ENCODE measurements at places on chromosomes 3 and 15.

GRCh38 chr3:158111861-158112260, 2.0 kb downstream of the RSRC1 start:
- no peak for DNase-seq

- DNase-seq, result no peak
These were observed 22.7 kb downstream of the TRA2B start for GRCh38 chr3:185914911-185915629.

- no peak for DNase-seq
These were observed 102.0 kb upstream of the MYRIP start for GRCh38 chr3:39707314-39707909.

- no peak for DNase-seq
These were observed 72.3 kb upstream of the ST3GAL6 start for GRCh38 chr3:98690876-98691275.

DNA sequence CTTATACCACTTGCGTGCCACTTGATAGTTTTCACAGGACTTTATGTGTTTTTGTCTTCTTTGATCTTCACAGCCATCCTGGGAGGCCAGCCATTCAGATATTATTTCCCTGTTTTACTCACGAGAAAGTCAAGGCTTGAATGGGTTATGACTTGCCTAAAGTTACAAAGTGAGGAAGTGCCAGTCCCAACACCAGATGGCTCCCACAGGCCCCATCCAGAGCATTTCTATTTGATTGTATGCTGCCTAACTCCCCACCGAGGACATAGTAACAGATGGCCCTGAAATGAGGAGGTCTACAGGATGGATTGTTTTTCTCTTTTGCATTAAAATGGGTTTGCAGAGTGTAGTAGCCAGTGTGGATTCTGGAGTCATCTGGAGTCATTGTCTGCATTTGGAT, 74.5 kb downstream of the SPTSSB start:
- DNase-seq, result no peak

GRCh38 chr15:96330064-96330449, 443 bp upstream of the NR2F2 start:
- DNase-seq, result no peak

GRCh38 chr15:69093127-69093526, 67.3 kb upstream of the GLCE start:
- no peak for DNase-seq

DNA sequence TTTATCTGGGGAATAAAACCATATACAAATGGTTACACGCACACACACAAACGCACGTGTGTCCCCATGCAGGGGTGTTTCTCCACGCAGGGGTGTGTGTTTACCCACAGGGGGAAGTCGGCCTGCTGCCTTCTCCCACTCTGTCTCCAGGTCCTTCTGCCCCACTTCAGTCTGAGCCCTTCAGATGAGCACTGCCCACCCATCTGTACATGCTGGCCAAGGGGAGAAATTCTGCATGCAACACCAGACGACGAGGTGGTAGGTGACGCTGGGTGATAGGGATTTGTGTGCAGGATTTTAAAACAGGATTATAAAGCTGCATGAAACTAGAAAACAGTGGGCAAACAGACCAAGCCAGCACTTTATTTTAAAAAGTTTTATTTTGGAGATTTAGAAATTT, 122.5 kb downstream of the TJP1 start:
- no peak for DNase-seq

- DNase-seq, result no peak
These were observed 60.5 kb downstream of the DNASE1L3 start for GRCh38 chr3:58150130-58150809.

- no peak for DNase-seq
These were observed 232.0 kb downstream of the CLSTN2 start for GRCh38 chr3:140166861-140167599.

DNA sequence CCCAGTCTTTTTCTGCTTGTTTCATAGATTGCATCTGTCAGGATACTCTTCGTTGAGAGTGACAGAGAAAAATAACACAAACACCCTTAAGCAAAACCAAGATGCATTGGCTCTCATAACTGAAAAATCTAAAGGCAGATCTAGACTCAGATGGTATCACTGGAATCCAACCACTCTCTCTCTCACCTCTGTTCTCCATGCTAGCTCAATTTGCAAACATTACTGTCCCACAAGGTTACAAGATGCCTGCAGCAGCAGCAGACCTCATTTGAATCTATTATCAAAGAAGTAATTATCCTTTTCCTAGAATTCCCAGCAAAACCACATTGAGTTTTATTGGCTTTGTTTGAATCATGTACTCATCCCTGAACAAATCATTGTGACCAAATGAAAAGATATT, 19.1 kb upstream of the PCOLCE2 start:
- DNase-seq, result no peak

DNA sequence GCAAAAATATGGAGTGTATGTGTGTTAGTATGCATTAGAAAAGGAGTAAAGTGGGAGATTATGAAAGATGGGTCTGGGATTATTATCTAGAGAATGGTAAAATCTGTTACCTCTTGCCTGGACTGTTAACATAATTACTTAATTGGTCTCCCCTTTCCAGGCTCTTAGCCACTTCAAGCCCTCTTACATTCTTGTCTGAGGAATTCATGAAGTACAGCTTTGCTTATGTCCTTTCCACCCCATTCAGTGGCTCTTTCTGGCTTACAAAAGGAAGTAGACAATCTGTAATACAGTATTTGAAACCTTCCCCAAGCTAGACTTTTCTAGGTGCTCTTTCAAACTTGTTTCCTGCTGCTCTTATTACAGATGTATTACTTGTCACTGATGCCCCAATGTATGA, 129.8 kb downstream of the MBNL1 start:
- no peak for DNase-seq
